ENCODE measurements at places on chromosomes 3 and 15.

DNA sequence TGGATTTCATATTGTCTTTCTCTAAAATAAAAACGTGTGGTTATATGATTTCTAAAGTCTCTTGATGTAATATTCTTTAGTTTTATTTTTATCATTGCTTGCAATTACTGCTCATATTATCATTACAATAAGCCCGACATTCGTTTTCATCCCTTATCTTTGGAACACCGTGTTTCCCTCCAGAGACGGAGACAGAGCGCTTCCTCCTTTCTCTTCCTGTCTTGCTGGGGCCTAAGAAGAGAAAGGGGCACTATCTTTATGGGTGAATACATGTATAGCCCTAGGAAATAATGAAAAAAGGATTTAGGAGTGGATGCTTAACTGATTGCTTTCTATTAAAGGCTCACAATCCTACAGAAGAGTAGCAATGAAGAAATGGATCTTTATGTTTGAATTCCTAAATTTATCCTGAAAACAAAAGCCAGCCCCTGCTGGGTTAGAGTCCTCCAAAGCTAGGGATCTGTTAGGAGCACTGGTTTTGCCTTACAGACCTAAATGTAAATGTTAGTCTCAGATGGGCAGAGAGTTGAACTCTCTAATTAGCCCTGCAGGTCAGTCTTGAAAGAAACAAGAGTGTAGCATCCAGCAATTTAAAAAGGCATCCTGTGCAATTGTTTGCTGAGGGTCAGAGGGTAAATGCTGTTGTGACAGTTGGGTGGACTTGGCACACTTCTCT is 145.1 kb downstream of the TP63 start:
- no peak for DNase-seq

- DNase-seq, result no peak
Observed at GRCh38 chr3:160678292-160678842, 1.4 kb downstream of the ARL14 start.

DNA sequence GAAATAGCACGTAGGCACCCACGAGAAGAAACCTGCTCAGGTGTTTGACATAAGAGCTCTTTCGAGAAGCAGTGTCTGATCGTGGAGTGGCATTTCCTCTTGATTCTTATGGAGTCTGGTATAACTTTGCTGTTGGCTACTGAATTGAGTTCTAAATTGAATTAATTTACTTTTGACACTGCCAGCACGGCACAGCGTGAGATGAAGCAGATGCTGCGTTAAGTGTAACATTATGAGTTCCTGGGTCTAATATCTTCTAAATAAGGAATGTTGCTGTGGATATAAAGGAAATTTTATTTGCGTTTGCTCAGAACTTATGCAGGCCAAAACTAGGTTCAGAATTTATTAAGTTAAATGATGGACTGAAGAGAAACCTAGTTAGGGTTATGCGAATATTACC is 919.9 kb downstream of the TUSC7 start:
- DNase-seq, result no peak

- DNase-seq, result no peak
Observed at GRCh38 chr3:157785102-157785826, 282.0 kb upstream of the VEPH1 start.

- DNase-seq, result no peak
Observed at GRCh38 chr3:59553076-59553475, 503.3 kb upstream of the CFAP20DC start.

DNA sequence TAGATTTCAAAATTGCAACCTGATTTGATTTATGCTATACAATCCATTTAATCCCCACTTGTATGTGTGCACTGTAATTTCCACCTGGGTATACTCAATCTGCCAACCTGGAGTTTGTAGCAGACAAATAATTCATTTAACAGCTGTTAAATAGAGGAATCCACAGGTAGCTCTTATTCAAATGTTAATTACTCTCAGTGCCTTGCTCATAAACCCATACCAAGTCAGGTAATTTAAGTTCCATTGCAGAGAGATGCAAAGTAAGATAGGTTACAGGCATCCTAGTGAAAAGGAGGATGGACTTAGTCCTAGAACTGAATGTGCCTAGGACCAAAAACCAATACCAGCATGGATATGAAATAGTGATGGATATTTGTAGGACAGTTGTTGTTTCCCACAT is 674.2 kb downstream of the TBL1XR1 start:
- DNase-seq, result no peak
